ENCODE measurements at places on chromosomes 6 and 20.

DNA sequence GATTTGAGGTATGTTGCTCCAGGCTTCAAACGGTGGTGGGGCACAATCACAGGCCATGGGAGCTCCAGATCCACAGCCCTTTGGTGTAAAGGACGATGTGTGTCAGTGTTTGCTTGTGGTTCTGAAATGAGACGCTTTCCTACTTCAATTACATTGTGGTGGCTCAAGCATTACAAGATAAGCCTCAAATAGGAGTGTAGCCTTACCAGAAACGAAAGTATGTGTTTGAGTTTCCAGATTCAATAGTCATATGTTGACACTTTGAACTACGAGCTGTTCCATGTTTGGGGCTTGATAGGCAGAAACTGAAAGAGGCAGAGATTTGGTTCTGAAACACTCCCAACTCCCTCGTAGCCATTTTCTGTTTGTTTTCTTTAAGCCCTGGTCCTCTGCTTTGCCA is 187.1 kb downstream of the MYLK4 start:
- no peak for DNase-seq

DNA sequence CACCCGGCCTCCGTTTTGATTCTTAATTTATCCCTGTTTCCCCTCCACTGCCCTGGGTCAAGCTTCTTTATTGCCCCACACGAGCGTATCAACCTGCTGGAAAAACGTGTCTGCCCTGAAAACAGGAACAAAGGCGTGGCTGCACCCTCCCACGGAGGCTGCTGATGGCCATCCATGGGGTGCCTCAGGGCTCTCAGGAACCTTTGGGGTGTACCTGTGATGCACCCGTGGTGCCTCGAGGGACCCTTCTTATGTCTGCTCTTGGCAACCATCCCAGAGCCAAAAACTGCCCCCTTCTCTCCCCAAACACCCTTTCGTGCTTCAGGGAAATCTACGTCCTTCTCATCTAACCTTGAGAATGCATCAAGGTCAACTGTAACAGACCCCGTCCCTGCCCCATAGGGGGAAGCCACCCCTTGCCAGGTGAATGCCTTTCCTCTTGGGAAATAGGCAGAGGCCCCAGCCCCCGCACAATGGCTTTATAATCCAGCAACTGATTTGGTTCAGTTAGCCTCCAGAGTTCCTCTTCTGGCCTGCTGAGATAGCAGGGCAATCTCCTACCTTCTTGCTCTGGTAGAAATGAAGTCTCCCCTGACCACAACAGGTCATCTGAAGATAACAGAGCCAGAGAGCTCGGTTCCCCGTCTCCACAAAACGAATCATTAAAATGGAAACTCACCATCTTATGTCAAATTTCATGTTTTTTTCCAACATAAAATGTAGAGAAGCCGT is 29.4 kb downstream of the PSMG4 start:
- DNase-seq, result no peak

DNA sequence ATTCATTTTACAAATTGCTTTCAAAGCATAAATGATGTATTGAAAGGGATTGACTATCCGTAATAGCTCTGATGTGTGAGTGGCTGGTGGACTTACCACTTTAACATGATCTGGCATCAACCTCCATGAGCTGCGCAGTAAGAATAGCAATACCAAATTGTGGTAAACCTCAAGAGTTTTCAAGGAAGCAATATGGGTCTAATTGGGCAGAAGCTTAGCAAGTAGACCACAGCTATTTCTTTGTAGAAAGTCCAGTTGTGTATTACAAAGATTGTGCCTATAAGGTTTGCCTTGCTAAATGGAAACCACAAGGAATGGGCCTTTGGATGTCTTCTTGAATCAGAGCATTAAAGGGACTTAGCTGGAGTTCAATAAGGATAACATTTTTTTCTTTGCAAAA is 736.6 kb downstream of the KIF16B start:
- peak; percentile 63 for DNase-seq

GRCh38 chr6:149284904-149285303 is 32.6 kb upstream of the TAB2 start:
- no peak for DNase-seq

- no peak for DNase-seq
These were observed 231.6 kb downstream of the THBS2 start for GRCh38 chr6:169022079-169022478.

DNA sequence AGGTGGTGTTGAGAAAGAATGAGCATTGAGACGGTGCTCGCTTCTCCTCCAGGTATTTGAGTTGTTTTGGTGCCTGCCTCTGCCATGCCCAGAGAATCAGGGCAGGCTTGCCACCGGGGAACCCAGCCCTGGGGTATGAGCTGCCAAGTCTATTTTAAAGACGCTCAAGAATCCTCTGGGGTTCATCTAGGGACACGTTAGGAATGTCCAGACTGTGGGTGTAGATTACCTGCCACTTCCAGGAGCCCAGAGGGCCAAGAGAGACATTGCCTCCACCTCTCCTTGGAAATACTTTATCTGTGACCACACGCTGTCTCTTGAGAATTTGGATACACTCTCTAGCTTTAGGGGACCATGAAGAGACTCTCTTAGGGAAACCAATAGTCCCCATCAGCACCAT is 28.3 kb downstream of the SAYSD1 start:
- DNase-seq, result no peak
